ENCODE measurements at places on chromosomes 1 and 21.

DNA sequence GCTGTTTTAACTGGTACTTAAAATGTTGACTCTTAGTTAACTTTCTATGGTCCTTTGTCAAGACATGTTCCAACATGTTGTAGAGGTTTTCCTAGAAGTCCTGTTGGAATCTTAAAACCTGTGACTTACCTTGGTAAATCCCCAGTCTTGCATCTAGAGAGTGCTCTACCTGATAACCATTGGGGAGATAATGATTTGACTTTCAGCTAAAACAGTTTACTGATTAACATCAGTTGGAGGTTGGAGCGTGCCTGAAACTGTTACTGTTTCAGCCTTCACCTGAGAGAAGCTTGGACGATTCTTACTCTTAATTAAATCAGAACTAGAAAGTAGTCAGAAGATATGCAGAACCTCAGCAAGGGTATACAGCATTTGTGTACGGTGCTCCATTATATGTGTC lies 8.8 kb downstream of the MDM4 start:
- no peak for DNase-seq

- no peak for DNase-seq
Measured at GRCh38 chr1:58704616-58705021, 4.8 kb upstream of the MYSM1 start.

DNA sequence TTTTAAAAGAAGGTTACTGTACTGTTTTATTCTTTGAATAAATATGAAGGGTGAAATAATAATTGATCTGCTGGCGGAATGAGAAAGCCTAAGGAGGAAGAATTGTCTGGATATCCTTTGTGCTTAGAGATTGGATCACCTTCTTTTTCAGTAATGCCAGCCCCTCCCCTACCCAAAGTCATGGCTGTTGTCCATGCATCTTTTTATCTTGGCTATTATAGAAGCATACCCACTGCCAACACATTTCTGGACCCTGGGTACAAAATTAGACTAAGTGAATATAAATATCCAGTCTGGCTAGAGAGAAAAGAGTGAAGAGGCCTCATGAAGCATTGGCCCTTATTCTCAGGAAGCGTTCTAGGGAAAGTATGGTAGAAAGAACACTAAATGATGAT lies 28.1 kb downstream of the AK4 start:
- no peak for DNase-seq

- DNase-seq: no peak
Measured at GRCh38 chr1:99457381-99458165, 188.3 kb upstream of the PALMD start.

GRCh38 chr1:106619080-106619826 lies 437.2 kb upstream of the PRMT6 start:
- no peak for DNase-seq
